ENCODE measurements at places on chromosomes 2 and 18.
A peak's percentile ranks its signal among the peaks of the same experiment; 100 is the strongest.

DNA sequence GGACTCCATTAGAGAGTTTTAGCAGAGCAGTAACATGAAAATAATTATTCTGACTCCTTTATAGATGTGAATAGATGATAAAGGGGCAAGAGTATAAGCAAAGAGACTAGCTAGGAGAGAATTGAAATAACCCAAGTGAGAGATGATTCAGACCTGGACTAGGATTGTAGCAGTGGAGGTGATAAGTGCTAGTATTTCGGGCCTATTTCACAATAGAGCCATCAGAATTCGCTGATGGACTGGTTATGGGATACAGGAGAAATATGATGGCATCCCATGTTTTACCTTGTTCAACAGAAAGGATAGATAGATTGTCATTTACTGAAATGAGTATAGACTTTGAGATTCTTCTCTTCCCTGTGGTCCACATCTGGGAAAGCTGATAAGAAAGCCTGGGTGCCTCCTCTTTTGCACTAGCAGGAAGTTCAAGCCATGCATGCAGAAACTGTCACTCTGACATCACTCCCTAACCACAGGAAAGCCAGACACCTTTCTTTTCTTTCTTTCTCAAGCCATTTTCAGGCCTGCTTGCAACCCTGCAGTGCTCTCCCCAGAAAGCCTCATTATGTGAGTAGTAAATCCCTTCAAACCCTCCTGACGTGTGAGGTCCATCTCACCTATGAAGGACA is 25.3 kb downstream of the DYNAP start:
- DNase-seq = no peak

DNA sequence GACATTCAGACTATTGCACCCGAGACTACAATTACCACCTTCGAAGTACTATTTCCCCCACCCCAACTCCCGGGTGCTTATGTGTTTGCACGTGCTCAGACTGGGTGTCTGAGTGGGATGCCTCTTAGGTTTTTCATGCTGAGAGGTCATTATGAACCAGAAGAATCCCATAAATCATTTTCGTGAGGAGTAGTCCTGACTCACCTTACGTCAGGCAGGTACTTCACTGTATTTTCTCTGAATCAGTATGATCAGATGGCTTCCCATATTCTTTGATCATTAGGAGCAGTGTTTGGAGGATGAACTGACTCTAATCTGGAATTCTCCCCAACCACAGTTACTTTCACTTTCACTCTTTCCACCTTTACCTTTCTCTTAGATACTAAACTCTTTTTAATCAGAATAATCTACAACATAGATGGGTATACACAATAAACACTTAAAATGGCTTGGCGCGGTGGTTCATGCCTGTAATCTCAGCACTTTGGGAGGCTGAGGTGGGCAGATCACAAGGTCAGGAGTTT is 38.4 kb upstream of the STAT4 start:
- no peak for DNase-seq

DNA sequence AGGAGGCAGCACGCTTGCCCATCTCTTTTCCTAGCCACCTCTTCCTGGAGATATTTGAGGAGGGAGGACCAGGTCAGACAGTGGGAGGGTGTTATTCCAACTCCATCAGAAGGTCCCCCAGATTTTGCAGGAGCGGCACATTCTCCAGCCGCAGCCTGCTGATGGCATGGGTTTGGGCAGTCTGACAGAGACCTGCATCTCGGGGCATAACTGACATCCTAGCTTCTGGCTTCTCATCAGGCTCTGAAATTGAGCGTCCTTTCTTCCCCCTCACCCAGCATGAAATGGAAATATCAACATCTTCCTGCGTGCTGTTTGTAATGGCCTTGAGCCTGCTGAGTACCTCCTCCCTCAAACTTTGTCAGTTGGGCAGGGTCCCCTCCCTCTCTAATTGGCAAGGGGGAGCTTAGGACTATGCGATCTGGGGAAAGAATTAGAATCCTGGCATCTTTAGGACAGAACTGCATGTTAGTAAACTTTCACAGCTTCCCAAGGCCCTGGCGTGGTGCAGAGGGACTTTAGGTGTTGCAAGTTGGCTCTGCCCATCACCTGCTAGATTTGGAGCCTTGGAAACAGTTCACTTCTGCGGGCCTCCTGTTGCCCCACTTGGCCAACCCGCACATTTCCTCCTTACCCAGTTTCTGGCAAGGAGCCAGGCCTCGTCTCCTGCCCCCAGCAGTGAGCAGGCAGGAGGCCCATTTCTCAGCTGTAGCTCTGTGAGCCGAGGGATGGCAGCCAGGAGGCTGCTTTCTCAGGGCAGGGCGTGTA is 2.2 kb downstream of the ITM2C start:
- DNase-seq = peak; percentile 44

GRCh38 chr2:160736148-160737028 is 242.8 kb upstream of the RBMS1 start:
- DNase-seq = no peak

DNA sequence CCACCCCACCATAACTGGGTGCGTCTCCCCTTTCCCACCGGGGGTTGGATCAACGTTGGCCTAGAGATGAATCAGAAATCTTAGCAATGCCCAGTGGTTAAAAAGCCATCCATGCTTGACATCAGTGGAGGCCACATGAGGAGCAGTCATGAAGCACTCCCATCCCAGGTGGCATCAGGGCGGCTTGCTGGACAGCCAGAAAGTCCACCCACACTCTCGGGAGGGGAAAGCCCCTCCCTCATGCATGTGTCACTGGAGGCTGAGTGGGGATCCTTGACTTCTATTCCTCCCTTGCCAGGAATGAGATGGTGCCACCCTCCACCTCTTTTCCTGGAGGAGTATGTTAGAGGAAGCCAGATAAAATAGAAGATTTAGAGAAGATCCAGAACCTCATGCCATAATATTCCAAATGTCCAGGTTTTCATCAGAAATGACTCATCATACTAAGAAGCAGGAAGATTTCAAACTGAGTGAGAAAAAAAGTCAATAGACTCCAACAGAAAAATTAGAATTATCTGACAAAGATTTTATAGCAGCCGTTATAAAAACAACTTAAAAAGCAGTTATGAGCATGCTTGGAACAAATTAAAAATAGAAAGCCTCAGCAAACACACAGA is 507.1 kb upstream of the ID2 start:
- DNase-seq = no peak
